ENCODE measurements at places on chromosomes 2 and 18. TPM values are rescaled to one million over a fixed set of nuclear protein-coding genes. Genes with fewer than 3 reads are reported as not detected.

Gene VWC2L
- total RNA-seq: not detected

Gene SLC9A4
- not detected for total RNA-seq

Gene FAM161A
- 1.1 TPM for total RNA-seq

Gene CD8B
- not detected for total RNA-seq

Gene WIPF1
- 1.3 TPM for total RNA-seq

Gene ATP8B1
- total RNA-seq: 23.5 TPM

Gene SERPINB11
- 0.35 TPM for total RNA-seq

Gene SCN3A
- total RNA-seq: not detected

Gene GAREM2
- 0.05 TPM for total RNA-seq

Gene EFEMP1
- 233 TPM for total RNA-seq

Gene MC5R
- not detected for total RNA-seq

Gene TUBA3E
- not detected for total RNA-seq

Gene AP1S3
- total RNA-seq: 75.5 TPM

Gene TMEM247
- not detected for total RNA-seq

Gene MBD1
- total RNA-seq: 94.0 TPM

Gene RALB
- total RNA-seq: 46.2 TPM

Gene SERPINB5
- 462 TPM for total RNA-seq

Gene ABCG5
- not detected for total RNA-seq

Gene RGPD4
- total RNA-seq: not detected

Gene PID1
- total RNA-seq: 2.4 TPM

Gene LYPD6
- 0.56 TPM for total RNA-seq

Gene INHA
- total RNA-seq: not detected

Gene IL1RN
- 163 TPM for total RNA-seq
